ENCODE measurements at places on chromosomes 7 and 10.

DNA sequence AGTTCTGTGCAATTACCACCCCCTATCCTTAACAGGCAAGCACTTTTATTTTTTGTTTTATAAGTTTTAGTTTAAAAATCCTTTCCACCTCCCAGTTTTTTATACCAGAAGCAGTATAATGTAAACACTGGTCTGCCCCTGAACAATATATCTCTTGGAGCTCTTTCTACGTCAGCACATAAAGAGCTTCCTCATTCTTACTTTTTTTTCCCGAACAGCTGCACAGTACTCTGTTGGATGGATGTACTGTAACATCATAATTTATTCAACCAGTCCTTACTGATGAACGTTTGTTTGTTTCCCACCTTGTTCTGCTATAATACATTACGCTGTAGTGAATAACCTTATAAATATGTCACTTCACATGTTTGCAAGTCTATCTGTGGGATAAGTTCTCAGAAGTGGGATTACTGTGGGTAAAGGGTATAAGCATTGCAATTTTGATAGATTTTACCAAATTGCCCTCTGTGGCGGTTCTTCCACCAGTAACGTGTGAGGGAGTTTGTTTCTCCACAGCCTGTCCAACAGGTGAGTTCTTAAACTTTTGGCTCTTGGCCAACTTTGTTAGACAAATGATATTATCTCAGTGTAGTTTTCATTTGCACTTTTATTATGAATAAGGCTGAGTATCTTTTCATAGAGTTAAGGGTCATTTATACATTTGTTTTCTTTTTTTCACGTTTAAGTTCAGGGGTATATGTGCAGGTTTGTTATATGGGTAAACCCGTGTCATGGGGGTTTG is 32.8 kb downstream of the ADRA2A start:
- no peak for DNase-seq

- DNase-seq: no peak
Observed at GRCh38 chr7:16063221-16063620, 358.1 kb downstream of the CRPPA start.

- DNase-seq: peak; percentile 82
Observed at GRCh38 chr7:79452032-79452494, 1.4 kb downstream of the MAGI2 start.

- no peak for DNase-seq
Observed at GRCh38 chr7:27763983-27764508, 24.1 kb downstream of the TAX1BP1 start.

- no peak for DNase-seq
Observed at GRCh38 chr7:945147-945555, 9.3 kb downstream of the ADAP1 start.

DNA sequence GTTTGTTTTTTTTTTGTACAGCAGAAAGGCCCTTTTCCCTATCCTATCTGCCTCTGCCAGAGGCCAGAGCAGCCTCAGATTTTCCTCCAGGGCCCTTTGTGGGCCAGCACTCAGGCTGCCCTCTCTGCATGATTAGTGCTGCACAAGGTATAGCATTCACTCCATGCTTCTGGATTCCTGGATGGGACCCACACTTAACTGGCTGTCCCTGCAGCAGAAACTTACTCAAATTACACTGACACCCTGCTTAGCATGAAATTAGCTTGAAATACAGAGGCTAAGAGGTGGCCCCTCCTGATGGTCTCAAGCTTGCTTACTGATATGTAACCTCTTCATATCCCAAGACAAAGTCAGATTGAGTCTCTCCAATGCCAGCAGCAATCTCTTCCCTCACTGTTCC is 239.3 kb downstream of the SORCS1 start:
- DNase-seq: peak; percentile 37

DNA sequence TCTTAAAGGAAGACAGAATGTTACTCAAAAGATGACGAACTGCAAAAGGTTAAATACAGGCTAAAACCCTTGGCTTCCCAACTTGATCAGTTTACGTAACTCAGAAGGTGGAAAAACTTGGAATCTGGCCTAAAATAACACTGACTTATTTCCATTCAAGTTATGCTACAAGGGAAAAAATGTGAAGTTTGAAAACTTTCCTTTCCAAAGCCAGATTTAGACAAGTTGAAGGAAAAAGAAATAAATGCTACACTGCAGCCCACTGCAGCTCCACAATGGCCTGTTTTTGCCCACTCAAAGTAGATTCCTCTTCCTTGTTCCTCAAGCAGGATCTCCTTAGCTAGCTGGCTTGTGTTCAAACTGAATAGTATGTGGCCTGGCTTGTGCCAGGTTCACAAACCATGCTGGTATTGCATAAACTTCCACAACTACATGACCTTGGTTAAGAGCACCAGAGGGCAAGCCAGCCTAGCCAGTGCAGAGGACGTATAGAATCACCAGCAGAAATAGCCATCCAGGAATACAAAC is 166.2 kb downstream of the CPEB3 start:
- no peak for DNase-seq

GRCh38 chr10:78205457-78206016 is 171.9 kb downstream of the RPS24 start:
- no peak for DNase-seq

DNA sequence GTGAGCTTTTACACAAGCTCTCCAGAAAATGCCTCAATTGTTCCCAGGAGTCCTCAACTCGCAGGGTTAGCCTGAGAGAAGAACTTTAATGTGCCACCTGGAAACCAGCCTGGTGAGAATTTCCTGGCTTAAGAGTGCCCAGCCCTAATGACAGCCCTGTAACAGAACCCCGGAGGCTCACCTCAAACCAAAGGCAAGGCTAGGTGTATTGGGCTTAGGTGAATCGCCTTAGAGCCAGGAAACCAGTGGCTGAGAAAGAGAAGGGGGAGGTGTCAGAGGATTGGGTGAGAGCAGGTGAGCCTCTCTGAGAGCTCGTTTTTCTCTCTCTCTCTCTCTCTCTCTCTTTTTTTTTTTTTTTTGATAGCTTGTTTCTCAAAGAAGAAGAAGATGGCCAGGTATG is 7.3 kb downstream of the OCM2 start:
- DNase-seq: no peak

DNA sequence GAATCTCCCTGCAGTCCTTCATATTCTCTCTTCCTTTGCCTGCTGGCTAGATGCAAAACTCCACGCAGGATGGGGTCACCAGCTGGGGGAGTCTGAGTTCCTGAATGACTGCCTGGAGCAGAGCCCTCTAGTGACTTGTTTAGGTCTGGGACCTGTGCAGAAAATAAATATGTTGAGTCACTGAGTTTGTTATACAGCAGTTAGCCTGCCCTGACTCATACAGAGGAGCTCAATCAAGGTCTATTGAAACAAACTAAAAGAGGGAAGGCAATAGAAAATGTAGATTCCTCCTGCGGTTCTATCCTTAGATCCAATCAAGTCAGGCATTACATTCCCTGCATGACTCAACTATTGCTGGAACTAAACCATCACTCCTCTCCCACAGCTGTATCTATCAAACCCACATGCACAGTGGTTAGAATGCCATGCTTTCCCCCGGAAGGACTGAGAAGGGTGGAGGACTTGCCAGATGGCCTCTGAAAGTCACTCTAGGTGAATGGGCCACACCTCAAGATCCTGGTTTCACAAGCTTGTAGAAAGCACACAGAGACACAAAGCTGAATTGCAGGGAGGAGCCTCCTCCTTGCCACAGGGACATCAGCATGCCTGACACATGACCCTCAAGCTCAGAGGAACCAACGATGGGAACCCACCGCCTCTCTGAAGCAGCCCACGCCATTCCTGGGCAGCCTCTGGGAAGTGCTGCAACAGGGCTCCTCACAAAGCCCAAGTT is 73.9 kb downstream of the SH3PXD2A start:
- peak; percentile 33 for DNase-seq

DNA sequence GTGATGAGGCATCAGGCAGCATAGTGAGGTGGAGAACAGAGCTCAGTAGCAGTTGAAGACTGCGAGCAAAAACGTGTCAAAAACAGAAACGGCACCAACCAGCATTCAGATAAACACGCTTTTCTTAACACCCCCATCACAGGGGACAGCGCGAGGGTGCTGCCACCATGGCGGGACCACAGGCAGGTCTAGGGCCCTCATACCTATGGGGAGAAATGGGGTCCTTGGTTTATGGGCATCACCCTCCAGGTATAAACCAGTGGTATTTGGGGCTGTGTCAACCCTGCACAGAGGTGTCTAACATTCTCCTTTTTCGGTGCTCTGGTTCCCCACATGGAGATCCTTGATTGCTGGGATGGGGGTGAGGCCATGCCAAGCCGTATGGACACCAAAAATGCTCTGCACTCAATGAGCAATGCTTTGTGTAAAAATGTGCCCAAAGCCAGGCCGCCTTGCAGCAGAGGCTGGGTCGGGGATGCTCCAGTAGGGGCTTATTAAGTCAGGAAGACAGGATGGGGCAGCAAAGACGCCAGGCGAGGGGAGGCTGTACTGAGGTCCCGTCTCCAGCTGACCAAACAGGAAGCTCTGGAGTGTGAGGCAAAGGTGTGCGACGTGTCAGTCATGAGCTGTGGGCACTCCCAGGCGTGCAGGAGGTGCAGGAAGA is 191.5 kb downstream of the WDR37 start:
- DNase-seq: no peak

- DNase-seq: peak; percentile 14
Observed at GRCh38 chr7:158586499-158587161, 993 bp downstream of the PTPRN2 start.

DNA sequence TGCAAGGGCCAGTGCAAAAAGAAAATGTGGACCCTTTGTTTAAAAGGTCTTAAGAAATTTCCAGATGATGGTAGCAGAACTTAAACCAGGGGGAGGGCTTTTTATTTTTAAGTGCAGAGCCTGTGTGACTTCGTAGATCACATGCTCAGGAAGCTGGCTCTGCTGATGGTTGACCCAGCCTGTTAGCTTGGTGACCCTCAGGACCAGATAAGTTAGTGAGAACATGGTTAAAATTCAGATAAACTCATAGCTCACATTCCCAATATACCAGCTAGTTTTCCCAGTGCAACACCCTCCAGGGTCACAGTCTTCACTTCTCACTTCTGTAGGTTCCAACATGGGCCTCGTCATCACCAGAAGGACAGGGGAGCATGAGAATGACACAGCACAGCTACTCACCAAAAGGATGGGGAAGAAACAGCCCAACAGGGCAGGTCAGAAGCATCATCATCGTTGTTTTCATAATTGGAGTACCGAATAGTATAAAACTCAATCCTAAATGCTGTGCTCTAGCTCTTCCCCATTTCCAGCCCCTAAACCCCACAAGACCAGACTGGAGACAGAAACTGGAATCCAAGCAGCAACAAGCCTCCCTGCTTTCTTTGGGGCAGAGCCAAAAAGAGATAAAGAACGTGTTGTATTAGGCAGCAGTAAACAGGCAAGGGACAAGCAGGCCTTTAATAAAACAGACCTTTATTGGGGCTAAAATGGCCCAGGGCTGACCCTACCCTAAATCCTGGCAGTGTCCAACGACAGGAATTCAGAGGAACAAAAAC is 102.2 kb upstream of the ANKRD1 start:
- DNase-seq: no peak

- DNase-seq: no peak
Observed at GRCh38 chr7:122743211-122743610, 40.5 kb upstream of the RNF148 start.

DNA sequence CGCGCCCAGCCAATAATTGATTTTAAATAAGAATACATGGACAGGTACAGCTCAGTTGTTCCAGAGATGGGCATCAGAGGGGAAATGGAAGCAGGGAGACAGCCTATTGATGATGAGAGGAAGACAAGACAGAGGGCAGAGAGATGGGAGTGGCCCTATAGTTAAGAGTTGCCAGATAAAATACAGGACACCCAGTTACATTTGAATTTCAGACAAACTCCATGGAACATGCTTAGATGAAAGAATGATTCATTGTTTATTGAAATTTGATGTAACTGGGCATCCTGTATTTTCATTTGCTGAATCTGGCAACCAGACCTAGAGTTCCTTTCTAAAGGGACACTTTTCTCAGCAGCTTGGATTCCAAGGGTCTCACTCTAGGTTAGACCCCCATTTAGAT is 341.1 kb downstream of the FRMD4A start:
- DNase-seq: no peak

DNA sequence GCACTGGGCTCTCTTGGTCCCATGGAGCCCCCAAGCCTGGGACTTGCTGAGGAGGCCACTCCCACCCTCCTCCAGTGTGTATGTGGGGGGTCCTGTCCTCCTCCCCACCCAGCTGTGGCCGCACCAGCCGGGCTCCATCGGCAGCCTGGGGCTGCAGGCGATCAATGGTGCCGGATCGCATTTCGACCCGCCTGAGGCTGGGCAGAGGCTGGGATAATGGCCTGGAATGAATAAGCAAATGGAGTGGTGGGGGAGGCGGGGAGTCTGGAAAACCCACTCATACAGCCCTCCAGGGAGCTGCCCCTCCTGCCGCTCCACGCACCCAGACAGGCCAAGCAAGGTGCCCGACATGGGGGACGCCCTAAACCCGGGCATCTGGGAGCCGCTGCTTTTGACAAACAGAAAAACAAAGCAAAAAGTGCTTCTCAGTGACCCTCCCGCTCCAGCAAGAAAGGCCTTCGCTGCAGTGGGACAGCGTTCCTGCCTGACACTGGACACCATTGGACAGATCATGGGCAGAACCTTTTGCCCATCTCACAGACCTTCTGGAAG is 160.5 kb downstream of the NRF1 start:
- peak; percentile 56 for DNase-seq

DNA sequence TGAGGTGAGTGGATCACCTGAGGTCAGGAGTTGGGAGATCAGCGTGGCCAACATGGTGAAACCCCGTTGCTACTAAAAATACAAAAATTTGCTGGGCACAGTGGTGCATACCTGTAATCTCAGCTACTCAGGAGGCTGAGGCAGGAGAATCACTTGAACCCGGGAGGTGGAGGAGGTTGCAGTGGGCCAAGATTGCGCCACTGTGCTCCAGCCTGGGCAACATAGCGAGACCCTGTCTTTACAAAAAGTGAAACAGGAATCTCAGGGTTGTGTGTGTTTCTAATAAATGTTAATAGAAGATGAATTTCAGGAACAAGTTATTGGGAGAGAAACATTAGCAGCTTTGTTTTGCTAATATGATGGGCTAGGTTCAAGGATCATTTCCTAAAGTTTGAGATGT is 19.9 kb downstream of the PPP2R2D start:
- no peak for DNase-seq

DNA sequence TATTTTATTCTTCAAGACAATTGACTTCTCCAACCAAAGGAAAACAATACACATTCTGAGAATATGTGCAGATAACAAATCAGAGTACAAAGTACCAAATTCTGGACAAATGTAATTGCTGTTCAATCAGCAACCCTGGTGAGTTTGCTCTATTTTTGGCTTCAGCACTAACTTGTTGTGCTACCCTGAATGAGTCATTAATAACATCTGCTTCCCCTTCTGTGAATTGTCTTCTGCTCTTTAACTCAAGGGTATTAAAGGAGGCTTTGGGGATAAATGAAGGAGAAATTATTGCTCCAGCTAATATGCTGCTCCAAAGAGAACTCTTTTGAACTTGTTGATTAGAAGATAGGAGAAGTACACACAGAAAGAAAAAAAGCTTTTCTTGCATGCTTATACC is 459.3 kb downstream of the HTR7 start:
- no peak for DNase-seq

DNA sequence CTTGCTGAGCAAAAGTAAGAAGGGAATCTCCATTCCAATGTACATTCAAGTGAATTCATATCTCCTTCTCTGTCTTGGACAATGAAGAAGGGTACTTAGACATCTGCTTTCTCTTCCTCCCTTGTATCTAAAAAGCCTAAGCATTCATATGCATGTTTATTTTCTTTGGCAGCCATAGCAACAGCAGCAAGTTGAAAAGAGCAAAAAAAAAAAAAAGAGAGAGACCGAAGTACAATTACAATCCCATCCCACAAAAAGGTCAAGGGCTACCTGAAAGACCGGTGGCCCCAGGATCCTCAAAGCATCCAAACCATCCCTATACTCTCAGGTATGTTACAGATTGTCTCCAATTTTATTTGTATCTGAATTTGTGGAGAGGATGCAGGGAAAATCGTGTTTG is 4.1 kb downstream of the OR2F1 start:
- no peak for DNase-seq

- DNase-seq: no peak
Observed at GRCh38 chr7:74042746-74043522, 15.0 kb downstream of the ELN start.

Data from neural progenitor cell (in vitro differentiated cells).